Stimulated activated CD8-positive, alpha-beta memory T cell treated with anti-CD3 and anti-CD28 coated beads, Interleukin-2, amount 100 ng/mL, for 1 hour (primary cell): ENCODE measurements at places on chromosomes 6 and 20.

GRCh38 chr6:139605350-139605749, 230.9 kb upstream of the CITED2 start:
- no peak for DNase-seq

- no peak for DNase-seq
Observed at GRCh38 chr20:58889798-58890517, 37.4 kb downstream of the GNAS start.

DNA sequence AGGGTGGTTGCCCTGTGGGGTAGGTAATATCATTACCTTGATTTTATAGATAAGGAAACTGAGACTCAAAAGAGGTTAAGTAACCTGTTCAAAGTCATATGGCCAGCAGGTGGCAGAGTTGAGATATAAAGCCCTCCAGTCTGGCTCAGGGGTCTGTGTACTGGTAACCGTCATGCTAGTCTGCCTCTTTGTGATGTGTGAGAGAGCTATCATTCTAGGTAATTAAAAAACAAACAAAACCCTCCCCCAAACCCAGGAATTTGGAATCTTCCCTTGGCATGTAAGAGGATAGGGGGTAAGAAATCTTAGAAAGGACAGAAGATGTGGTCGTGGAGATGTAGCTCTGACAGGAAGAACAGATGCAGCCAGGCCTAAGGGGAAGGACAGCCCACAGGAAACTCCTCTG, 206.0 kb downstream of the CDC5L start:
- DNase-seq: peak; percentile 39

DNA sequence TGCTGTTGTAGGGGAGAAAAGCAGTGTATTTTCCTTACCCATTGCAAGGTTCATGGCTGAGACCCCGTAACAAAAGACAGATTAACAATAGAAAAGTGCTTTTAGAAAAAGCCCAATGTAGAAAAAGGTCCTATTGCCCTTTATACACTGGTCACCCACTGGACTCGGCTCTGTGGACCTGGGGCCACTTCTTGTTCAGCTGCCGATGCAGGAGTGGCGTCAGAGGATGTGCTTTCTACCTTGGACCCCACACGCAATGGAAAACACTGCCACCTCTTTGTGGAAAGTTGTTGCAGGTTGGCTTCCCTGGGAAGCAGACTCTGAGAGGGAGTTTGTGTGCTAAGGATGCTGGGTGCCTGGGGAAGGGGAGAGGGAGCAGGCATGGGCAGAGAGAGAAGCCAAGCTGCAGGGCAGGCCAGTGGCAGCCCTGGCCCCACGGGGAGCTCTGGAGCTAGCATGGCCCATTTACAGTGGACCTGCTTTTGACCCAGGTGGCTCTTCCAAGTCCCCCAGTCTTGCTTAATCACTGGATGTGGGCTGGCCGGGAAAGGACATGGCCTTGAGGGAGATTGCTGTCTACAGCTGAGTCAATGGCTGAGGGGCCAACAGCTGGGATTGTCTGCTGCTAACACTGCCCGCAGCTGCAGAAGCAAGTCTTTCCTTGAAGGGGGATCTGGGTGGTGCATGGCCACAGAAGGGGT, 142.9 kb downstream of the CDC5L start:
- DNase-seq: no peak

DNA sequence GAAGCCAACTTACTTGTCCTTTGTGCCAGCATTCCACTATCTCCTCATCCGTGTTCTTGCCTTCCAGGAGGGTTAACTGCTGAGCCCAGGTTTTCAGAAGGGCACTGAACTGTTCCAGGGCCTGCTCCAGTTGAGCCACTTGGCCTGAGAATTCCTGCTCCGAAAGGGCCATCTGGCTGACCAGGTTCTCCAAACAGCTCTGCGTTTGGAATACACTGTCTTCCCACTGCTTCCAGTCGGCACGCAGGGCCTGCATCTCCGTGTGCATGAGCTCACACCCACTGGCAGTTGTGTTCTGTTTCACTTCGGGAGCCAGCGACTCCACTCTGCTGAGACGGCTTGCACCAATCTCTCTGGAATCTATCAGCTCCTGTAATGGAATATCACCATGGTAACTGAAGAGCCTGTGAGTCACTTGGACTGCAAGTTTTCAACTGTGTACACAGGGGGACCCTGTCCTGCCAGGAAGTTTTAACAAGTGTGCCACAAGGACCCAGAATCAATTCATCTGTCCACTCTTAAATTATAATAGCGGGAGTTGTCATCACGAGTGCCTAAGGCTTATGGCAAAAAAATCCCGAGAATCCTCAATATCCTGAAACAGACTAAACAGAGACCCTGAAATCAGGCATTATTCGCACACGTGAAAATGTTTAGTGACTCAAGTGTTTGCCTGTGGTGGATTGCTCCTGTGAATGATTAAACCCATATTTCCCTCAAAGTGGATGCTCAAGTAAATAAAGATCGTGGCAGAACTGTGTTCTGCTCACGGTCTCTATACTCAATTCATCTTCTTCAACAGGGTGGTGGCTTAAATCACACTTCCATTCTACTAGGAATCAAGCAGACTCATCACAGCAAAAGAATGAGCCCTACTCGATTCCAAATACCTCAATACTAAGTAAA, 255.9 kb downstream of the SYNE1 start:
- no peak for DNase-seq

DNA sequence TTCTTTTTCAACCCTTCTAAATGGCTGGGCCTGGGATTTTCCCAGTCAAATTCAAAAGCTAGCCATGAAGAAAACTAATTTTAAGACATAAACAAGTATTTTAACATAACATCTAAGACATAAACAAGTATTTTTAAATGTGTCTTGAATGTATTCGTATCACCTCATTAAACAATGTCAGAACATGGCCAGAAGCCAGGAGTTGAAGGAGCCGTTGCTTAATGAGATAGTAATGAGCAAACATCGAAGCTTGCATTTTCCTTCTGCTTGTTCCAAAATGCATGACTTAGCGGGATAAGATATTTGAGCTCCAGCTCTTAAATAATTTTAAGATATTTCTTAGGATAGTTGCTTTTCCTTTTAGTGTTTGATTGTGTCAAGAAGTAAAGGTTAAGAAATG, 4.2 kb upstream of the RNF182 start:
- DNase-seq: no peak

DNA sequence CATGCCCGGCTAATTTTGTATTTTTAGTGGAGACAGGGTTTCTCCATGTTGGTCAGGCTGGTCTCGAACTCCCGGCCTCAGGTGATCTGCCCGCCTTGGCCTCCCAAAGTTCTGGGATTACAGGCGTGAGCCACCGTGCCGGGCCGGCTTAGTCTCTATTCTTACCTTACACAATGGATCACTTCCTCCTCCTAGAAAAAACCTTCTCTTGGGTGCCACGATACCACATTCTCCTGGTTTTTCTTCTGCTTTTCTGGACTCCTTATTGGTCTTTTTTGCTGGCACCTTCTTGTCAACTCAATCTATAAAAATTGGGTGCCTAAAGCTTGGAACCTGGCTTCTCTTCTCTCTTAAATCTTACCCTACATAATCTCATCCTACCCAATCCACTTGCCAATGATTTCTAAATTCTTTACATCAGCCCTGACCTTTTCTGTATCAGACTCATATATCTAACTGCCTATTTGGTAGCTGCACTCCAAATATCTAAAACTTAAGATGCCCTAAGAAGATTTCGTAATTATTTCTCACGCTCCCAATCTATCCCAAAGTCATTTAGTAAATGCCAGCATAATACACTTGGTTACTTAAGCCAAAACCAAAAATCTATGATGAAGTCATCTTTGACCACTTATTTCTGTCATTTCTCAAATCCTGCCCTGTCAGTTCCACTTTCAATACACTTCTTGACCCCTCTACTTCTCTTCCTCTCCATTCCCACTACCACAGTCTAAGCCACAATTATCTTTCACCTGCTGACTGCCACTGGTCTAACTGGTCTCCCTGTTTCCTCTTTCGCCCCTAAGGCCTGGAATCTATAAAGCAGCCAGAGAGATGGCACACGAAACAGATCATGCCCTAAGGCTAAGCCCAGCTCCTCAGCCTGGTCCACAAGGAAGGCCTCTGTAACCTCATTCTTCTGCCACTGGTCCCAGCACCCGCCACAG, 43.2 kb downstream of the ELMO2 start:
- DNase-seq: no peak

DNA sequence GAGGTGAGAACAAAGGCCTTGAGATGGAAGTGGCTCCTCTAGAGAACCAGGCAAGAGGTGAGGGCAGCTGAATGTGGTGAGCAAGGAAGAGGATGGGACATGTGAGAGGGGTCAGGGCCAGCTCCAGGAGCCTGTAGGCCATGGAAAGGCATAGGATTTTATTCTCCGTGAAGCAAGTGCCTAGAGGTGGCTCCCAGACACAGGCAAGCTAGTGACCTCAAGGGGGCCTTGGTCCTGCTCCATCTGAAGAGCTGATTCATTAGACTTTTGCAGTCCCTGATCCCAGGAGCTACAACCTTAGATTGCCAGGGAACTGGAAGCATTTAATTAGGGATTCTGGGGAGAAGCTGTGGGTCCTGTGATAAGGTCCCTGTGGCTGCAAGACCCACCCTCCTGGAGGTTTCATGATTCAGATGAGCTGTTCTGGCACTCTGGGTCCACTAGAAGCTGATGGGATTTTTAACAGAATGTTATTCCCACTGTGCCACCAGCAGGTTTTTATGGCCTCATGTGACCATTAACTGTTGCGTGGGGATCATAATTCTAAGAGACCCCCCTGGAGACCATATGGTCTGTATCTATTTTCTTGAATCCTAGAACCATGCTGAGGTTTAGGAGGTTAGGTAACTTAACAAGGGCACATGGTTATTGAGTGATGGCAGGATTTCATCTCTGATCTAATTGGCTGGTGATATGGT, 90.5 kb downstream of the ELOVL5 start:
- DNase-seq: no peak

- DNase-seq: no peak
Observed at GRCh38 chr20:19098806-19099578, 113.5 kb upstream of the SLC24A3 start.

DNA sequence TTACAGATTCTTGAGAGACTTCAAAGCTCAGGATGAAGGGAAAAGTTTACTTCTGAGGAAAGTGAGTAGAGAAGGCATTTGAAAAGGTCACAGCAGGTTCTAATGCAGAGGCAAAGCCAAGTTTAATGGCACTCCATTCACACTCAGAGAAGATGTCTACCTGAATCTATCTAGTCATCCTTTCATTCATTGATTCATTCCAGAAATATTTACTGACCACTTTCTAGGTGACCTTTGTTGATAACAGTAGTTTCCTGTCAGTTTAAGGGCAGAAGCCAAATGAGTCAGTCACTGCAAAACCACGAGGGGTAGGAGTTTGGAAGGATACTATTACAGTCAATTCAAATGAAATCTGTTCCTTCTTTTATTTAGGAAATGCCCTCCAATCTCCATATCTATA, 30.8 kb downstream of the FBXO5 start:
- DNase-seq: no peak

- DNase-seq: no peak
Observed at GRCh38 chr20:60857708-60858107, 394.4 kb upstream of the CDH4 start.

- no peak for DNase-seq
Observed at GRCh38 chr6:158369241-158369640, 57.0 kb downstream of the TULP4 start.

GRCh38 chr6:15921243-15921642, 207.6 kb upstream of the MYLIP start:
- no peak for DNase-seq

- no peak for DNase-seq
Observed at GRCh38 chr20:1718604-1719384, 61.2 kb upstream of the SIRPG start.

DNA sequence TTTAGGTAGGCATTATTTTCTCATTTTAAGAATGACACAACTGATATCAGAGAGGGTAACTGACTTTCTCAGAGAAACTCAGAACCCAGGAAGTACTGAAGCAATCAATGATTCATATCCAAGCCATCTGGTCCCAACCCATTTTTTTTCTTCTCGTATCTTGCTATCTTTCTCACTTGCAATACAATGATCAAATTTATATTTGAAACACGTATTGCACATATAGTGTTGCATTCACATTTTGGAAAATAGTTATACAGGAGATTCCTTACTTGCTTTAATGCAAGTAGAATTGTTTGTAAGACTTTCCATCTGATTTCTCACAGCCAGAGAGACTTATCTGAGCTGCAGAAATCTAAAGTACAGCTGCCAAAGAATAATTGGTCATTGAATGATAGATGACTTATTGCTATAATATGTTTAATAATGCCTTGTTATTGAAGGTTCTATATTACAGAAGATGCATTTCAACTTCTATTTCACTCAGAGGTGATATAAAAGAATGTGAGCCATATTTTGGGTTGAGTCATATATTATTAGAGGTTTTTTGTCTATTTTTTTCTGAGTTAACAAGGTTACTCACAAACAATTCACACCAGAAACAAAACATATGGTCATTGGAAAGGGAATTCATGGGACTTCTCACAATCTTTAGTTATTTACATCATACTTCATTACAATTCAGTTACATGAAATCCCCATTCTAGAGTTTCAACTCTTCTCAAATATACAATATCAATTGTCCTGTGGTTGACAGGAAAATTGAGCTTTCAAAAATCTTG, 337.5 kb upstream of the CITED2 start:
- no peak for DNase-seq

DNA sequence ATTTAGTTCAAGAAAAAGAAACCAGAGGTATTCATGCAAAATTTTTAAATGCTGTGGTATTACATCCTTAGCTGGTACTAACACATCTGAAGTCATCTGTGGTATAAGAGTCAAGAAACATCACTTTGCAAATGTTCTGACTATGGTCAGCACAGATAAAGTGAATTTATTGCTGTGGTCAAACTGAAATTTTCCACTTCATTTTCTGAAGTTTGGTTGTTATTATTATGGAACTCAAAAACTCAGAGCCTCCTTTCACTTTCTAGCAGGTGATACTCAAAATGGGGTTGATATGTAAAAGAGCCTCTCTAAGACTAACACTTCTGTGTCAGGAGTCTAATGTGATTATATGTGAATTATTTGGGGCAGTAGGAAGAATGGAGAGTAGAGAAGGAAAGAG, 257.8 kb downstream of the RNGTT start:
- no peak for DNase-seq

GRCh38 chr20:56409956-56410355, 2.1 kb upstream of the CASS4 start:
- DNase-seq: no peak

DNA sequence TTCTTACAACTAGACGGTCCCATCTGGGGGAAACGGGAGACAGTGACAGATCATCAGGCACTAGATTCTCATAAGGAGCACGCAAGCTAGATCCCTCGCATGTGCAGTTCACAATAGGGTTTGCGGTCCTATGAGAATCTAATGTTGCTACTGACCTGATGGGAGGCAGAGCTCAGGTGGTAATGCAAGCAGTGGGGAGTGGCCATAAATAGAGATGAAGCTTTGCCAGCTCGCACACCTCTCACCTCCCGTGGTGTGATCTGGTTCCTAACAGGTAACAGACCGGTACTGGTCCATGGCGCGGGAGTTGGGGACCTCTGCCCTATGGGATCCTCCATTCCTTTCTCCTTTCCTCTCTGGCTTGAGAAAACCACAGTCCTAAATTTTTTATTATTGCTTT, 63.8 kb downstream of the TPD52L1 start:
- no peak for DNase-seq

GRCh38 chr20:24790746-24791283, 158.3 kb upstream of the CST7 start:
- DNase-seq: no peak
